ENCODE measurements at places on chromosomes 5 and 9.

- DNase-seq = no peak
These were observed 13.9 kb downstream of the NEK6 start for GRCh38 chr9:124271660-124272059.

DNA sequence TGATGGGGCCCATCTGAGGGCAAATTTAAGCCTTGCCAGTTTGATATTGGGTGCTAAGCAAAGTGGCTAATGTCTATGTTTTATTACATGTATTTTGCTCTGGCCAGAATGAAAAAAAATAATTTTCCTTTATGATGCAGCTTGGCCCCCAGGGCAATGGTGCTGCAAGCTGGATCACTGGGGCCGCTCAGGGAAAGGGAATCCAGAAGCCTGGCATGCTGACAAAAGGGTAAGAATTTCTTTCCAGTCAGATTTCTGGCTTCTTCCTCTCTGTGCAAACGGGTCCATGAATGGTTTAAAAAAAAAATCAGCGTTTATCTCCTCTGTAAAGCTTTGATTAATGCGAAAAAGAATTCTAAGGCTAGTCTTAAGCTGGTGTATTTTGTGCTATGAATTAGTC, 138.4 kb downstream of the MAPKAP1 start:
- DNase-seq = no peak

GRCh38 chr9:130305381-130305780, 39.8 kb downstream of the HMCN2 start:
- DNase-seq = no peak

DNA sequence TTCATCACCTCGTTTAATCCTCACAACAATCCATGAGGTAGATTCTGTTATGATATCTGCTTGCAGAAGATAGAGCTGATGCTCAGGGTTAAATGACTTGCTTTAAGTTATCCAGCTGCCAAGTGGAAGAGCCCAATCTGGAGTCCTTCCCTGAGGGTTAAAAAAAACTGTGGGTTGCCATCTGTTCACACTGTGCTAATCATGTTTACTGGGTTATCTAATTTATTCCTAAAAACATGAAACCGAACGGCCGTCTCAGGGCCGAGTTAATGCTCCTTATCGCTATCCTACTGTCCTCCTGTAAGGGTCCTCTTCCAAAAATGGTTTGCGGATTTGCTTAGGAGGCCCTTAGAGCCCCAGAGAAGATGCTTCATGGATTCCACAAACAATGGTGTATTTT, 153.3 kb downstream of the YIPF5 start:
- DNase-seq = no peak

GRCh38 chr5:53350368-53350767, 130.1 kb upstream of the FST start:
- no peak for DNase-seq

- no peak for DNase-seq
These were observed 36.0 kb downstream of the GLDC start for GRCh38 chr9:6609497-6610016.

DNA sequence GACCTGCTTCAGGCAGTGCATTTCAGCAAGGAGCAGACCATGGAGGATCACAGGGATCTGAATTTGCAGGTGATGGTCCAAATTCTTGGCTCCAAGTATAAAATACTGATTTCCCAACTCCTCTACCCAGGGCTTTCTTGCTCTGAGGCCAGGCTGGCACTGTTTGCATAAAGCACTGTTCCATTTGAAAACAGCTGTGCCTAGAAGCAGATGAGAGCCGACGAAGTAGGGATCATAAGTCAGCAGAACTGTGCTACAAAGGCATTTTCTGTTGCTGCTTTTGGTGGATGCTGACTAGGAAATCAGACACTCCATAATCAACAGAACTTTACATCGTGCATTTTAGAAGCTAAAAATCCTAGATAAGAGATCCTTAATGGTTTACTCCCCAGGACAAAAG, 126.4 kb downstream of the MAT2B start:
- no peak for DNase-seq

DNA sequence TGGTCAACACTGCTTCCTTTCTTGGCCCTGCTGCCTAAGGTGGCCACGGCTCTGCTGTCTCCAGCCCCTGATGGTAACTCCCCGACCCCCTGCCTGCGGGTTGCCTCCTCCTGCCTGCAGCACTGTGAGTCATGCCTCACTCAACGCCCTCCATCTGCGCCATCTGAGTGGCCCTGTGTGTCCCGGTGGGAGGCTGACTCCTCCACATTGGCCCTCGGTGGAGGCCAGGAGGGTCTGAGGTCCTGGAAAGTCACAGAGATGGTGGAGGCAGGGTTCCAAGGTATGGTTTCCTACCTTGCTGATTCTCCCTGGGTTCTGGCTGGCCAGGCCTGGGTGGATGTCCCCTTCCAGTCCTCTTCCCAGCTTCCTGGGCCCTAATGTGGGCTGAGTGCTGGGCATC, 64.5 kb upstream of the ADAMTS2 start:
- DNase-seq = no peak

DNA sequence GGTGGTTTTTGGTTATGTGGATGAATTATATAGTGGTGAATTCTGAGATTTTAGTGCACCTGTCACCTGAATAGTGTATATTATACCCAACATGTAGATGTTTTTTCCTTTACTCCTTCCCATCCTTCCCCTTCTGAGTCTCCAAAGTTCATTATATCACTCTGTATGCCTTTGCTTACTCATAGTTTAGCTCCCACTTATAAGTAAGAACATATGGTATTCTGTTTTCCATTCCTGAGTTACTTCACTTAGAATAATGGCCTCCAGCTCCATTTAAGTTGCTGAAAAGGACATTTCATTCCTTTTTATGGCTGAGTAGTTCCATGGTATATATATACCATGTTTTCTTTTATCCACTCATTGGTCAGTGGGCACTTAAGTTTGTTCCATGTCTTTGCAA, 161.6 kb upstream of the CD180 start:
- no peak for DNase-seq

- no peak for DNase-seq
These were observed 27.7 kb downstream of the LHX3 start for GRCh38 chr9:136177224-136177623.

DNA sequence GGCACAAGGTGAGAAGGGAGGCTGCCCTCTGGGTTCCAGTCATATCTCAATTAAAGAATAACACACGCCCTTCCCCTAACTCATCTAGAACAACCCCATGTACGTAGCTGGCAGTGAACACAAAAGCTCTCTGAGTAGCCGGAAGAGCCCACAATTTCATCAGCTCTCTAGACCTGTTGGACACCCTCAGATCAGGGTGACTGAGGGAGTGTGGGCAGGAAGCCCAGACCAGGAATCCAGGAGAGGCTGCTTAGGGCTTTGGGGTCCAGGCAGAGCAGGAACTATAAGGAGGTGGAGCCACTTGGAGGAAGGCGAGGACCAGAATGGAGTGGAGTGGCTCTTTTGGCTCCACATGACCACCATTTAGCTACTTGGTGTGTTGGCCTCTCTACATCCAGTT, 237.4 kb downstream of the NR3C1 start:
- DNase-seq = no peak

DNA sequence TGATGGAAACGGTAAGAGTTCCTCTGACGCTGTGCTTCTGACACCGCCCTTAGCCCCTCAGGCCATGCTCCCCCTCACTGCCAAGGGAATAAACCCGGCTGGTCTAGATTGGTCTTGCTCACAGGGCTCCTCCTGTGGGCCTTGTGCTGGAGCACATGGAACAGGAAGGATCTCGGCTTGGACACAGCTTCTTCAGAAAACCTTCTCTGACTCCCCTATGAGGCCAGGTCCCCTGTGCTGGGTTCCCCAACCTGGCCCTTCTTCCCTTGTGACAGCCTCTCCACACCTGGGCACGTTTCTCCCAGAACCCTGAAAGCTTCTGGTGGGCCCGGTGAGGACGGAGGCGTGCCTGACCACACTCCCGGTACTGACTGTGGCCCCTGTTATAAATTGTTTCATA, 8.2 kb downstream of the SPATA31E1 start:
- DNase-seq = no peak

DNA sequence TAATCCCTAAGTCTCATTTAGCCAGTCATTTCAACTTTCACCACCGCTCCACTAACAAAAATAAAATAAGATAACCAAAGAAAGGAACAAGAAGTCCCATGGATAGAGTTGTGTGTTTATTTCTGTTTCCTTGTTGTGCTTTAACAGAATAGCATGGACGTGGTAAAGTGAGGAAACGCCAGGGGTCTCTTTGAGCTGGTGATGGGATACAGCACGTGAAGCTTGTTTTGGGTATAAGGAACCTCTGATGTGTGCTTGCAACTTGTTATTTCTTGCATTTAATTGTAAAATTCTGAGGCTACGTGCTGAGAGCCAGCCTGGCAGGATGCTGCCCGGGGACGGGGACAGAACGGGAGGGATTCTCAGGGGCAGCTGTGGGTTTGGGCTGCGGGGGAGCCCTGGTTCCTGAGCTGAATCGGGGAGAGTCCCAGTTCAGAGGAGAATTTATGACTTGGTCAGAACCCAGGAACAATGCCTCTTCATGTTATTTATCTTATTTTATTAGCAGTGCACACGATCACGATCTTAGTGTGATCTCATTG, 63.4 kb downstream of the ANKRD33B start:
- DNase-seq = no peak

GRCh38 chr5:159341906-159342310, 11.6 kb upstream of the IL12B start:
- peak; percentile 27 for DNase-seq

DNA sequence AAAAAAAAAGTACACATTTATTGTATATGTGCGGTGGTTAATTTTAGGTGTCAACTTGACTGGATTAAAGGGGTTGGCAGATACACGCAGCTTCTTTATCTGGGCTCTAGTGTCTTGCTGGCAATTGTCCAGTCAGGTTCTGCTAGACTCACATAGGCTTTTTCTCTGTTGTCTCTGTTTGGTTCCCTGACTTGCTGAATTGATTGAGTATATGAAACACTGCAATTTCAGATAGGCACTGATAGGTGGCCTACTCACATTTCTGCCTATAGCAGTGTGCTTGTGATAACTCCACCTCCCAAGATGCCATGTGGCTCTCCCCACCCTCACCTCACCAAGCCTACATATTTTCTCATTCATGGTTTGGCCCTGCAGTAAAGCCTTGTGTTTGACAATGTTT, 52.5 kb downstream of the AOPEP start:
- DNase-seq = no peak

DNA sequence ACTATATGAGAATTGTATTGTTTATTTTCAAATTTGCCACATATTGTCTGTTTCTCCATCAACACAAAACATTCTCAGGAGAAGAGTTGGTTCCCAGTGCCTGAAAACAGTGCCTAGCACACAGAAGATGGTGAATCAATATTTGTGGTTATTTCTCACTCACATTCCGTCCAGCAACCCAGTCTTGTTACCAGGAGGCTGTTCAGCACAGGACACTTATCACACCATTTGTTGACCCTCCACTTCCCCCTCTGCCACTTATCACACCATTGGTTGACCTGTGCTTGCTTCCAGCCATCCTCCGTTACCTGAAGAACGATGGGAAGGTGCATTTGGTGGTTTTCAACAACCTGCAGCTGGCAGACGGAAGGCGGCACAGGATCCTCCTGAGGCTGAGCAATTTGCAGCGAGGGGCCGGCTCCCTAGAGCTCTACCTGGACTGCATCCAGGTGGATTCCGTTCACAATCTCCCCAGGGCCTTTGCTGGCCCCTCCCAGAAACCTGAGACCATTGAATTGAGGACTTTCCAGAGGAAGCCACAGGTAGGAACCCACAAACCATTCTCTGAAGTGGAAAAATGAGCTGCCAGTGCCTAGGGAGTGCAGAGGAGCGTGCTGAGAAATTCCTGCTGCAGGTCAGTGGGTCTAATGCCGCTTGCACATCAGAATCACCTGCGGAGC, 20.5 kb downstream of the THBS4 start:
- no peak for DNase-seq

- no peak for DNase-seq
These were observed 90.2 kb downstream of the TMEM174 start for GRCh38 chr5:73263001-73263710.

All from stimulated activated CD4-positive, alpha-beta T cell treated with anti-CD3 and anti-CD28 coated beads, Interleukin-2, amount 100 ng/mL, for 4 hours (primary cell).